NCI-H1930 (cell line): ENCODE measurements at places on chromosomes 11 and 22.

- DNase-seq: no peak
These were observed 47.6 kb downstream of the GGTLC2 start for GRCh38 chr22:22691716-22692701.

- DNase-seq: no peak
These were observed 375.6 kb upstream of the CCDC90B start for GRCh38 chr11:83661491-83662350.

DNA sequence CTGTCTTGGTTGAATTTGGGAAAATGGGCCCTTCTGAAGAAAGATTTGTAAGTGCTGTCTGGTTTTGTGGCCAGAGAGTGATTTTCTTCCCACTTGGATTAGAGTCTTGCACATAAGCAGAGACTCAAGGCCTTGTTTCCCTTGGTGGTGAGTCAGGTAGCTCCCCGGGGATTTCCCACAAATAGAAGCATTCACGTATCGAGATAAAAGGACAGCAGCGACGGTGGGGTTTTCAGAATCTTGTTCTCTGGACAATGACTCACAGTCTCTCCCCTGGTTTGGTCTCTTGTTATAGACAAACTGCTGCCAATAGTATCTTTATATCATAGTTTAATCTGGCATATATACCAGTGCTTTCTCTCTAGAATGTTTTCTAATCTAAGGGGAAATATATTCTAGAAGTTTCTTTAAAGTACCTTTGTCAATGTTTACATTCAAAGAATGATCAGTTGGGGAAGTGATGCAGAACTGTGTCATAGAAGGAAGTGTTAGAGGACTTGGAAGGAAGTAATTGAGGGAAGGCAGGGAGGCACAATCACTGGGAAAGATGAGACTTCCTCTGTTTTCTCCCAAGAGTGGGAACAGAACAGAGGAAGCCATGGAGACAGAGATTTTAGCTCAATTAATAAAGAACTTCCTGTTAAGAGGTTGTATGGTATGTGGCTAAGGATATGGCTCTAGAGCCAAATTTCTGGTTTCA lies 18.1 kb downstream of the POLA2 start:
- no peak for DNase-seq

DNA sequence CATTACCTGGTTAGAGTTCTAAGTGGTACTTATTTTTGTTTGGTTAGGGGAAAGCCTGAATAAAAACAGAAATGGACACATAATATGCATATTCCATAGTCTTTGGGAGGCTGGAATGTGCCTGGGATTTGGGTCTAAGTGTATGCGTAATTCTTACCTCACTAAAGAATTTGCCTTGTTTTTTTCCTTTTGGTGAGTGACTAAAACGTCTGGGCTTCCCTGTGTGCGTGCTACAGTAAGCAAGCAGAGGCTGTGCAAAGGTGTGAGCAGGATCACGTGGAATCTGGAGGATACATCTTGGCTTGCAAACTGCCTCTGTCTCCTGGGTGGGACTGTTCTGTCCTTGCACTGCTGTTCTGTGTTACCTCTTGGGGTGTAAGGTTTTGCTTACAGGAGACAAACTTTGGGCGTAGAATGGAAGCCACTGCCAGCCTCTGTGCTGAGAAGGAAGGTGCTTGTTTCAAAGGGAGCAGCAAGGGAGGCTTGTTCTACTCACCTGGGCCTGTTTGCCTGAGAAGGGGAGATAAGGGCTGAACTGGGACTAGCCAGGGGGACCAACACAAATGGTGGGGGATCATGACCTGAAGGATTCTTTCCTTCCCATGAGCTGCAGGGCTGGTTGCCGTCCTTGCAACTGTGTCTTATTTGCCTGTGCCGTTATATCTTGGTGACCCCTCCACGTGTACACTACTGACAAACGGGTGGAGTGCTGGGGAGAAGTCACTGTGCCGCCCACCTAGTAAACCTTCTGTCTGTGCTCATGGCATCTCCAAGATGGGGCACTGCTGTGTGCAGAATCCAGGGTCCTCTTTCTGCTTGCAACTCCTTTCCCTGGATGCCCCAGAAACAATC lies 4.5 kb downstream of the NEAT1 start:
- no peak for DNase-seq

DNA sequence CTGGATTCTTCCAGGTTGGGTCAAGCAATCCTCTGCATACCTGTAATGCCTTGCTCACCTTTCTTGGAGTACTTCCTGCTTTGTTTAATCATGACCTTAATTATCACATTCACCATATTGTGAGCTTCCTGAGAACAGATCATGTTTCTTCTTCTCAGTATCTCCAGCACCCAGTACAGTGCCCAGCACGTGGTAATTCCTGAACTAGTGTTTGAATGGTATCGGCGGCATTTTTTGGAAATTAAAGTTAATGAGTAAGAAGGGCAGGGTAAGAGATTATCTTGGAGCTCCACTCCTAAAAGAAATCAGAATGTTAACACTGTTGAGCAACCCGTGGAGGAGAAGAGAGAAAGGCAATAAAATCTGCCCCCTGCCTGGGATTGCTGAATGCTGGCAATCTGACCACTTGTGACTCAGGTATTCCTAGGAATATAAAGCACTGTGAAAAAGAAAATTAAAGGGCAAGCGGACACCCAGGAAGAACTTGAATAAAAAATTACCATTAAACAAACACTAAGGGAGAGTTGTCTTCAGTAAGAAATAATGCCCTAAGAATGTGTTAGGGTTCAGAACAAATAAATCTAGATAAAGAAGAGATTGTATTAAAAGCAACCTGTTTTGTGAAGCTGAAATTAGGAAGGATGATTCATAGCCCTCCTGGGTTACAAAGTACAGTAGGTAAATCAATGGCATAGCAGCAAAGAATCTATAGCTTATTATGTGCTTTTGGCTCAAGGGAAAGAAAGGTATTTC lies 92.9 kb downstream of the PDHX start:
- DNase-seq: no peak

DNA sequence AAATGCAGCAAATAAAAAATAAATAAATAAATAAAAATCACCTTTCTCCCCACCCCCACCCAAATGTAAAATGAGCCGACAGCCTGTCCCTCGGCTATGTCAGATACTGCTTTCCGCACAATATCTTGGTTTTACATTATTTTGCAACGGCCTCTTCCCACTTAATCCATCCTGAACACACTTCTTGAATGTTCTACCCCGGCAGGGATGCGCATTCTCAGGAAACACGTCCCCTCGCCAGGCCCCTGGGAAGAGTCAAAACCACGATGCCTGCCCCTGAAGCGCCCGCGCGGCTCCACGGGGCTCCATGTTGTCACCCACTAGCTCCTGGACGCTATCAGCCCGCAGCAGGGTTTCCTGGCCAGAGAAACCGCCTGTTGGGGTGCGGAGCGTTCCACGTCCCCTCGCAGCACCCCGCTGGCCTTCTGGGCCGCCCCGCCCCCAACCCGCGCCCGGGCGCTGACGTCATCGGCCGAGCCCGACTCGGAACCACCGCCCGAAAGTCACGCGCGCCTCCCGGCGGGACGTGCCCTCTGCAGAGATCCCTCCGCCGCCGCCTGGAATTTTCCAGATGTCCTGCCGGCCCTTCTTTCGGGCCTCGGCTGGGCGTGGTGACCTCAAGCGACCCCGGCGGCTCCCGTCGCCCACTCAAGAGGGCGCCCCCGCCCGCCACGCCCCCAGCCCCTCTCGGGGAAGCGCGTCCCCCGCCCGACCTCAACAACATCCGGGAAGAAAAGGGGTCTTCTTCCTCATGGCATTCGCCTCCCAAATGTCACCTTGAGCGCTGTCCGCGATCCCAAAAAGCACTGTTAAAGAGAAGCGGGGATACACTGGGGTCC lies 585 bp upstream of the NEAT1 start:
- DNase-seq: peak; percentile 97
